ENCODE measurements at places on chromosomes 1 and 21. TPM values are rescaled to one million over a fixed set of nuclear protein-coding genes. Genes with fewer than 3 reads are reported as not detected.

The UHMK1 gene
- total RNA-seq: 17.8 TPM

The SLAMF9 gene
- 0.68 TPM for total RNA-seq

The RASSF5 gene
- total RNA-seq: 0.98 TPM

The PSMB4 gene
- 442 TPM for total RNA-seq

The TSTD1 gene
- total RNA-seq: 0.44 TPM

The OR2L2 gene
- not detected for total RNA-seq

The RGS13 gene
- total RNA-seq: not detected

The LORICRIN gene
- total RNA-seq: not detected

The PSEN2 gene
- 28.0 TPM for total RNA-seq

The OR2T2 gene
- not detected for total RNA-seq
